ENCODE measurements at places on chromosomes 11 and 22.

GRCh38 chr11:44561964-44562734, 3.3 kb upstream of the CD82 start:
- no peak for DNase-seq

DNA sequence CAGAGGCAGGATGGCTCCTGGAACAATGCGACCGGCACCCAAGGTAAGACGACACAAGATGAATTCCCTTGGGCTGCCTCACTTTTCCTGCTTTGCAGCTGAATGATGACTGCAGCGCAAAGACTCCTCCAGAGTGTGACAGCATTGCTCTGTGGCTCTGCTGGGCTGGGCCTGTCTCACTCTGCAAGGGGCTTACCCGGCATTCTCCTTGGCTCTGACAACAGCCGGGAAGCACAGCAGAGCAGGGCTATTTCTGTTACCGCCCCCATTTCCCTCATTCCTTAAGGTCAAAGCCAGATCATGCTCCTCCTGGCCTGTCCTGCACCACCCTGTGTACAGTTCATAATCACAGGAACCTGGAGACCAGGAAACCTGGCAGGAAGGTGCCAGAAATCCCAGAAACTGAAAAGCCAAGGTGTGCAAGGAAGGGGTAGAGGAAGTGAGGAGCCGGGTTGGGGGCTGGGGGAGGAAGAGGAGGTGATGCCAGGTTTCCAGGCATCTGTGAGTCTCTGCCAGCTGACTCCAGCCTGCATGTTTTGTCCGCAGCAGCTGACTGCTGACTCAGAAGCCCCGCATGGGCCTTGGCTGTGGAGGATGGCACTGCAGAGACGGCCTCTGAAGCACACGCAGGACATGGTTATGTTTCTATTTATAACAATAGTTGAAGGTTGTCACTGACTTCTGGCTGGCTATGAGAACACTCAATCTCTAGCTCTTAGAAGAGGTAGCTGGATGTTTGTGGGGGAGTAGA, 113.6 kb downstream of the MICAL3 start:
- DNase-seq, result peak; percentile 70

GRCh38 chr11:130711193-130711592, 205.1 kb downstream of the SNX19 start:
- no peak for DNase-seq

GRCh38 chr22:46748908-46749675, 11.0 kb upstream of the CERK start:
- no peak for DNase-seq

DNA sequence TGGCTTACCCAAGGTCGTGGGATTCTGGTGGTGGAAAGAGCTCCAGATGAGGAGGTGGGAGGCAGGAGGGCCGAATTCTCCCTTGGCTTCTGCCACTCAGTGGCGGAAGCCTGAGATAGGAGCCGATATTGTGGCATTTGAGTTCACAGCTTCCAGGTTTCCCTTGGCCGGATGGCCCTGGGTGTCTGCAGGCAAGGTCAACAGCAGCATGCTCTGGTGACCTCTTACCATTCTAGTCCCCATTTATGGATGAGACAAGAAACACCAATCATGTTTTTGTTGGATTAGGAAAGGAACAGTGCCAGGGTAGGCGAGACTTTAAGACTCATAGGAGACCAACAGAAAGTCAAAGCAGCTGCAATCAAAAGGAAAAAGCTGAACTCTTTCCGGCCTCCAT, 89.7 kb downstream of the GRAMD1B start:
- no peak for DNase-seq

- DNase-seq, result no peak
Observed at GRCh38 chr11:73141031-73141308, 1.1 kb downstream of the FCHSD2 start.

DNA sequence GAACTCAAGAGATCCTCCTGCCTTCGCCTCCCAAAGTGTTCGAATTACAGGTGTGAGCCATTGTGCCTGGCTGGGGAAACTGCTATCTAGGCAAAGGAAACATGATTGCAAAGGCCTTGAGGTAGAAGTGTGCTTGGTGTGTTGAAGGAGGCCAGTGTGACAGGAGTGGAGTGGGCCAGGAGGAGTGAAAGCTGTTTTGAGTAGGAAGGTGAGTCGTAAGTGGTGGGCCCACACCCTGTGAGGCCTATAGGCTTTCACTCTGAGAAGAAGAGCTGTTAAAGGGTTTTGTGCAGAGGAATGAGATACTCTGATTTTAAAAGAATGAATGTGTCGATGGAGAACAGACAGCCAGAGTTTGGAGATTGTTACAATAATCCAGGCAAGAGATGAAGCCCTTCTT, 43.4 kb downstream of the WEE1 start:
- DNase-seq, result no peak

GRCh38 chr11:95415837-95416304, 184.9 kb upstream of the SESN3 start:
- DNase-seq, result no peak

GRCh38 chr22:39080052-39080762, 3.1 kb downstream of the APOBEC3G start:
- no peak for DNase-seq

GRCh38 chr11:101034076-101034475, 95.5 kb downstream of the PGR start:
- DNase-seq, result no peak

GRCh38 chr11:71144736-71145135, 107.6 kb downstream of the SHANK2 start:
- no peak for DNase-seq

- DNase-seq, result peak; percentile 49
Observed at GRCh38 chr22:48492366-48493320, 1335.0 kb downstream of the BRD1 start.

DNA sequence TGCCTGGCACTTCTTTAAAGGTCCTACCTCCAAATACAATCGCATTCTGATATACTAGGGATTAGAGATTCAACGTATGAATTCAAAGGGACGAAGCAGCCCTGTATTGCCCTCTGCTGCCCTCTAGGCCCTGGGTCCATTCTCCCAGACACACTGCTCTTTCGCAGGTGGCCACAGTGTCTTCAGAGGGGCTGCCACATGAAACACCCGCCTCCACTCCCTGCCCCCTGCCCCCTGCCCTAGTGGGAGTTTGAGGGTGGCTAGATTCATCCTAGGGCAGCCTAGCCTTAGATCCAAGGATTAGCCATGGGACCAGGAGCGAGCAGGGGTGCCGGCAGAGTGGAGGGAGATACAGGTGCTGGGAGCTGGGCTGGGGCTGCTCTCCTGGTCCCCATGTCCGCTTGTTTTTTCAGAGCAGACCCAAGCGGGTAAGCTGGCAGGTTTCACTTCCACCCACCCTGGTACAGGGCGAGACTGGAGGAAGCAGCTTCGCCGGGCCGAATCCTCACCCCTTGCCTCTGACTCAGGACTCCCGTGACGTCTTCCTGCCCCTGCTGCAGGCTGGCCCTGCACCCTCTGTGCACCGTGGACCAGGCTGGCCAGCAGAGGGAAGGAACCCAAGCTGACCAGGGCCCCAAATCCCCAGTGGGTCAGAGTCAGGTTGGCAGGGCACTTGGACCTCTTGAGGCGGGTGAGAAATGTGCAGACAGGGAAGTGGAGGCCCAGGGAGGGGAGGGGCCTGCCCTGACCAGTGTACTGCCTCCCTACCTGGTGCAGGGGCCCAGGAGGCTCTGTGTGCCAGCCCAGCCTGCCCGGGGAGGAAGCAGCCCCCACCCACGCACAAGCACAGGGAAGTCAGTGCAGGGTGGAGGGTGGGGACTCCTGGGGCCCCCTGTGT, 28.4 kb upstream of the HMOX1 start:
- peak; percentile 62 for DNase-seq

DNA sequence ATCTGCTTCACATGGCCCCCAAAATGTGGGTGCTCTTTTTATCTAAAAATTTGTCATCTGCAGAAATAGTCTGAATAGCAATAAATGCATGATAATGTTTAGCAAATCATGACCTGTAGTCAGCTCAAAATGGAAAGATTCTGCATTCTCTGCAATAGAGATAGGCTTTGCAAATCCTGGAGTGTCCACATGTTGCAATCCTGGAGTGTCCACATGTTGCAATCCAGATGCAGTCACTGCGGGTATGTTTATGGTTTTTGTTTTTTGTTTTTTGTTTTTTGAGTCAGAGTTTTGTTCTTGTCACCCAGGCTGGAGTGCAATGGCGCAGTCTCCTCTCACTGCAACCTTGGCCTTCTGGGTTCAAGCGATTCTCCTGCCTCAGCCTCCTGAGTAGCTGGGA, 20.2 kb upstream of the LRRC32 start:
- no peak for DNase-seq

GRCh38 chr11:43920598-43921419, 21.6 kb upstream of the C11orf96 start:
- no peak for DNase-seq

DNA sequence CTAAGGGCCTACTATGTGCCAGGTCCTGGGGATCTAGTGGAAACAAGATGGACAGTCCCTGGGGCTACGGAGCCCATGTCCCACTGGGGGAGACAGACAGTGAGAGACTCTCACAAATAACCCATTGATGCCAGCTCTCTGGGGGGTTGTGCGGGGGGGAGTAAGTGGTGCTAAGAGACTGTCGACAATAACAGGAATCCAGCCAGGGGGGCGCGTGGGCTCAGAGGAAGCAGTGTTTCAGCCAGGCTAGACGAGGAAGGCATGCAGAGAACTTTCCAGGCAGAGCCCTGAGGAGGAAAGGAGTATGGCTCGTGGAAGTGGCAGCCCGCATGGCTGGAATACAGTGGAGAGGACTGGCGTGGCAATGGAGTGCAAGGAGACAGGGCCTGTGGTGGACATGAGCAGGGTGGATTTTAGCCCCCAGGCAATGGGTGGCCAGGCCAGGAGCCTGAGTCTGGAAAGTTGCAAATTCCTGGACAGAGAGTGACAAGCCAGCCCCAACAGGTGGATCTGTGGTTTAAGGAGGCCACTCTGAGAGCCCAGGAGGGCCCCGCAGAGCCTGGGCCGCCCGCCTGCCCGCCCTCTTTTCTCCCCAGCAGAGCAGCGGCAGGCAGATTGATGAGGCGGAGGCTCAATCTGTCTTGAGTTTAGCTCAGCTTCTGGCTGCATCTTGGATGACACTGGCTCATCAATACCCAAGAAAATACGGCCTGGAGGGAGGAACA, 40.0 kb upstream of the TCF20 start:
- DNase-seq, result peak; percentile 40

GRCh38 chr11:13767471-13767870, 99.0 kb downstream of the FAR1 start:
- no peak for DNase-seq

GRCh38 chr22:20240900-20241299, 27.2 kb downstream of the RTN4R start:
- no peak for DNase-seq

GRCh38 chr11:112042161-112042960, 17.2 kb downstream of the DLAT start:
- DNase-seq, result no peak

DNA sequence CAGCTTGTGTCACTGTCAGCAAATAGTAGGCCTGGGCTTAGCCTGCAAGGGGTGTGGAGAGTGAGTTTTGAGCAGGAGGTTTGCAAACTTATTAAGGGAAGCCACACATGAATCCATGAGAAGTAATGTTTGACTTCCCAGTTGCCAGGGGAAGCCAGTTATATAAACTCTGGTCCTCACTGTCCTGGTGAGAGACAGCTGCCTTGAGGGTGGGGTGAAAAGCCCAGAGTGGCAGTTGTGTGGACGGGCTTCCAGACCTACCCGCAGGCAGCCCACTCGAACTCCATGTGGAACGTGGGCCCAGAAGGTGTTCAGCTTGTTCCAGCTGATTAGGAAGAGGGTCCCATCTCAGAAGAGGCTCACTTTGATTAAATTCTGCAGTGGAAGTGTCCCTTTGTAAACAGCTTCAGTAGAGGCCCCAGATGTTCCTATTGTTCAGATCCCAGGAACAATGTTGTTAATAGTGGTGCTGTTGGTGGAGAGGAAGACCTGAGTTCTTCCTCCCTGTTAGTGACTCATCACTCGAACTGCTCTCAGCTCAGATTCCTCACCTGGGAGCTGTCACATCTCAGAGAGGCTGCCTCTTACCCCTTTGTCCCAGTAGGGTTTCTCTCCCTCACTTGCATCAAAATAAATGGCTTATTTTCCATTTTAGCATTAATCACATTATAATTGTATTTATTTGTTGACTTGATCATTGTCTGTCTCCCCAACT, 63.4 kb downstream of the GRAMD1B start:
- peak; percentile 11 for DNase-seq

DNA sequence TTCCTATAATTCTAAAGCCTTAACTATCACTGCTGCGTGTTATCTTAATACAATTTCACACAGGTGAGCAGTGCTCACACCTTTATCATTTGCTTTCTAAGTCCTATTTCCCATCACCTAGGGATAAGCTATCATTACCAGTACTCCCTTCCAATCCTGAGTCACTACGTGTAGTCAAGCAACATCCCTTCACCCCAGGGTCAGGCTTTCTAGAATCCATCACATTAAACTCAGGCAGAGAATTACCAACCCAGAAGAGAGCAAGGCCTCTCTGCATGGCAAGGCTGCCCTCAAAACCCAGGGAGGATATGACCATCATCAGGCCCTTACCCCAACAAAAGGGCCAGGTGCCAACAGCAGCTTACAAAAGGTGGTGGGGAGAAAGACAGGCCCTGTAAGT, 9.8 kb downstream of the PACSIN2 start:
- no peak for DNase-seq

DNA sequence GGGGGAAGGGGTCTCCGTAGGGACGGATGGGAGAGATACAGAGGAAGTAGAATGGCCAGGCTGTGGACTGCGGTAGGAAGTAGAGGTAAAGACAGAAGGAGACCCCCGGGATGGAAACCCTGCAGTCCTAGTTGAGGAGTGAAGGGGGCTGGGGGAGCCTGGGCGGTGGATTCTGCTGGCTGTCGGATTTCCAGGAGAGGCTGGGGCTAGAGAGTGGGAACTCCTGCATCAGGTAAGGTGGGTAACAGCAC, 727 bp upstream of the SCARF2 start:
- no peak for DNase-seq

DNA sequence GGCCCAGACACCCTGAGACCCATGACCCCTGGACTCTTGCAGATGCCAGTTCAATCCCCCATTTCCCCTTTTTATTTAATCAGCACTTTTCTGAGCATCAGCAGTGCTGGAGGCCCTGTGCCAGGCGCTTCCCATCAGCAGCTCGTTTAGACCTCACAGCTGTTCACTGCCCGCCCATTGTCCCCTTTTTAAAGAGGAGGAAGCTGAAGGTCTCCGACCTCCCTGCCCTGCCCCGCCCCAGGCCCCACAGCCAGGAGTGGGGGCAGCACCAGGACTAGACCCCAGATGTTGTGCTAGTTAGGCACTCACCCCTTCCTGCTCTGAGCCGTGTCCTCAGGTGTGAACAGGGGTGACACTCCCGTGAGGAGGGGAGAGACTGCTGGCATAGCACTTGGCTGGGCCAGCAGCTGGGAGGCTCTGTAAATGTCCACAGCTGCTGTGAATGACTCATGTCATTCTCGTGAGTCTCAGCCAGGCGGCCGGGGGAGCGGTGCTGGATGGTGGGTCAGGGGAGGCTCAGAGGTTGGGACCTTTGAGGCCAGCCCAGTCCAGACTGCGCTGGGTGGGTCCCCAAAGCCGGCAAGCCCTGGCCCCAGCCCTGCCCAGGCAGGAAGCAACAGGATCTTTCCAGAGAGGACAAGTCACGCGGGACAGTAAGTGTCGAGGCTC, 19.9 kb downstream of the EMID1 start:
- DNase-seq, result peak; percentile 47

- peak; percentile 31 for DNase-seq
Observed at GRCh38 chr11:114131461-114131864, 72.0 kb downstream of the ZBTB16 start.

GRCh38 chr22:48819232-48819631, 1008.4 kb downstream of the BRD1 start:
- no peak for DNase-seq

Data from nucleus accumbens (tissue), 56 donors.